Right lobe of liver (tissue), 6 donors: ENCODE measurements at places on chromosomes 7 and 10. TPM values are rescaled to one million over a fixed set of nuclear protein-coding genes. Genes with fewer than 3 reads are reported as not detected.

Gene EBF3
- not detected for total RNA-seq

Gene CFTR
- 1.0 TPM for total RNA-seq

Gene LRRC4
- total RNA-seq, result 0.74 TPM

DNA sequence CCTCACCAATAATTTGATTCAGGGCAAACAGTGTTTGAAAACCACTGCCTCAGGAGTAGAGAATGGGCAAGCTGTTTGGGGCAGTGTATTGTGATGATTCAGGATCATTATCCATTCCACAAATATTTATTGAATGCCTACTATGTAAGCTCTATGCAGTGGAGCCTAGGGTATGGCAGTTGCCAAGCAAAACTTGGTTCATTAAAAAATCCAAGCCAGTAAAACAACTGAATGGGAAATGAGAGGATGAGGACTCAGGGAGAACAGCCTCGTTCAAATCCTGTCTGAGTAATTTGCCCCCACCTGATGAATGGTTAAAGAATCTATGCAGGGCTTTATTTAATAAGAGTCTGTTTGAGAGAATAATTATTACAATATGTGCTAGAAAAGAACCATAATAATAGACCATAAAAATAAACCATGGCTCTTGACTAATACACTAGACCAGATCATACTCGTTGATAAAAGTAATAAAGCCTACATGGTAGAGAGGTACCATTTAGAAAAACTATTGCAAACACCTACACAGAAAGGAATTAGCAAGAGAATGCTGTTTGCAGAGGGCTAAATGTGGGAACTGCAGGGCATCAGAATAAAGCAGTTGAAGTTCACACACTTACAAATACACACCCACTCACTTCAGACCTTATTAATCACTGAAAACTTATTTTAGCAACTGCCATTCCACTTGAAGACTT is 71.7 kb downstream of the CREB5 start:
- H3K36me3 ChIP-seq, result no peaks in the 10 kb centered on the region
- H3K27ac ChIP-seq, result no peak overlapping the region
- no peaks in the 10 kb centered on the region for H3K27me3 ChIP-seq
- no peak for DNase-seq
- no peak overlapping the region for H3K4me3 ChIP-seq

DNA sequence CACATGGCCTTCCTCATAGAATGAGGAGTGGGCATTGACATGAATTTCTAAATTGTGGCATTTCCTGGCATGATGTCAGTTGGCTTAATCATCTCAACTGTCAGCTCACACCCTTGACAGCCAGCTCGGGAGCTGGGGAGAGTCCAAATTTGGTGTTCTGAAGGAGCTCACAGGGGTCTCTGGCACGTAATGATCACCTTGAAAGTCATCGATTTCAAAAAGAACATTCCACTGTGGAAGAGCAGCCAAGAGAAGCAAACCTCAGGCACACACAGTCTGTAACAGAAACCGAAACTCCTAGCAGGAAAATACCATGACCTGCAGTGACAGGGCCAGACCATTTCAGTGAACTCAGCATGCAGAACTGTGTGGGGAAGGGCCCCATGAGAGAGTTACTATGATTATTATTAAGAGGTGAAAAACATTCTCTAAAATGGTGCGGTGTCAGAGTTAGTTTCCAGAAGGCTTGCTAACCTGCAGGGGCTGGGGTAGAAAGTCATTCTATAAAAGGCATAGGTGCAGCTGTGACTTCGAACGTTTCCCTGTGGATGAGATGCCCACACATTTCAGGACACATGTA is 26.4 kb upstream of the KLF6 start:
- peak overlapping the region; percentile 12 for H3K4me3 ChIP-seq
- peak; percentile 72 for DNase-seq
- H3K27me3 ChIP-seq, result no peaks in the 10 kb centered on the region
- no peaks in the 10 kb centered on the region for H3K36me3 ChIP-seq
- H3K4me1 ChIP-seq, result no peaks in the 10 kb centered on the region

GRCh38 chr7:113030489-113030888 is 56.1 kb downstream of the GPR85 start:
- no peak for DNase-seq
- H3K27ac ChIP-seq, result no peak overlapping the region
- H3K36me3 ChIP-seq, result no peaks in the 10 kb centered on the region
- H3K27me3 ChIP-seq, result no peaks in the 10 kb centered on the region
- H3K4me3 ChIP-seq, result no peak overlapping the region
- no peaks in the 10 kb centered on the region for H3K4me1 ChIP-seq

- no peaks in the 10 kb centered on the region for H3K4me1 ChIP-seq
- no peak overlapping the region for H3K4me3 ChIP-seq
- H3K36me3 ChIP-seq, result no peaks in the 10 kb centered on the region
- no peak for DNase-seq
- H3K27ac ChIP-seq, result no peak overlapping the region
These were observed 68.0 kb upstream of the PPP1R3C start for GRCh38 chr10:91700788-91701444.

DNA sequence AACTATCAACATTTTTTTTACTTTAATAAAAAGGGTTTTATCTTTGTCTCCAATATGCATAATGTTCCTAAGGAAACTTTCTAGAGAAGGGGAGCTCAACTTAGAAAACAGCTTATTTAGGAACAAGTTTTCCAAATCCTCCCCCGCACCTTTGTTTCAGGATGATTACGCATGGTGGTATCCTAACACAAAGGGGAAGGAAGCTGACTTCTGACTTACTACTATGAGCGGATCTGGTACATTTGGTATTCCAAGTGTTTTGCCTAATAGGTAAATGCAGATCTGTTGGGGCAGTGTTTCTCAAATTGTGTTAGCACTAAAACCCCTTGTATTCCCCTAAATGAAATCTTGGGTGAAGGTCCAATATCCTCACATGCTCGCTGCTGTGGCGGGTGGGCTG is 229.3 kb upstream of the KLF14 start:
- DNase-seq, result no peak
- peaks cover 4% of the 10 kb centered on the region for H3K4me1 ChIP-seq
- H3K36me3 ChIP-seq, result no peaks in the 10 kb centered on the region
- H3K4me3 ChIP-seq, result no peak overlapping the region
- no peak overlapping the region for H3K27ac ChIP-seq

DNA sequence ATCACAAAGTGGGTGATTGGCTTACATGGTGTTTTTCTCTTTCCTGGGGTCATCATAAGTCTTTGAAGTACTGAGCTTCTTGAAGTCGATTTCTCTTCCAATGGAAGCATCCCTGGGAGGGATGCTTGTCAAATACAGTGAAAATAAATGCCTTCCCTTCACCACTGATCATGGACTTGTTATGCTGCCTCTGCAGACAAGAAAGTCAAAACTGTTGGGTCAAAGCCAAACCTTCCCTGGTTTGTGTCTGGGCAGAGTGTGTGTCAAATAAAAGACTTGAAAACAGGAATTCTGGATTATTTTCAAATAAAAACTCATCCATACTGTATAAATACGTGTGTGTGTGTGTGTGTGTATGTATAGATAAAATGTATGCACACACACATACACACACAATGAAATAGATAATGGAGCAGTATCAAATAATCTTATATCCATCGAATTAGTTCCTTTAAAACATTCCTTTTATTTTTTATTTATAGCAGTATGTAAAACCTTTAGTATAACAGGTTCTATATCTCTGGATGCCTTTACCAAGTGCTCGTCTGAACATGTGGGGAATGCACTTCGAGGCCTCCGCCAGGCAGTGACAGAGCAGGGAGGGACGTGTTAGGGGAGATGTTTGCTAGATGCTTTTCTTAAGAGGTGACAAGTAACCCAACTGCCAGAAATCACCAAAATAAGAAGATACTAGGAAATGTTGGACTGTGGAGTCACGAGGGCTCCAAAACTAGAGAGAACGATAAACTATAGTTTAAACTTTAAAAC is 27.2 kb upstream of the WNT16 start:
- no peak overlapping the region for H3K4me3 ChIP-seq
- no peaks in the 10 kb centered on the region for H3K27me3 ChIP-seq
- no peak overlapping the region for H3K27ac ChIP-seq
- no peak for DNase-seq

DNA sequence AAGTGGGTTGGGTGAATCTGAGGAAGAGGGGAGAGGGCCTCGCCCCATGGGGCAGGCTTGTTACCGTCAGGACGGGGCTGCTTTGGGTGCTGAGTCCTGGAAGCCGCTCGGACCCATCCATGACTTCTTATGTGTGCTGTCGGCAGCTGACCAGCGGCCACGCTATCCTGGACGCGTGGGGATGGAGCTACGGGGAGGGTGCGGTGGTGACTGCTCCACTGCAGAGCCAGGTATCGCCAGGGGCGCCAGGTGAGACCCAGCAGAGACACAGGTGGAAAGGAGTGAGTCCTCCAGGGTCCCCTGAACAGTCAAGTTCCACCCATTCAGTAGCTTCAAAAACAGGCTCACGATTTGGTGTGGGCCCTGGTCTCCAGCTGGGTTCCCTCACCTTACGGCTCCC is 10.6 kb upstream of the FAM20C start:
- H3K27ac ChIP-seq, result no peak overlapping the region
- H3K4me1 ChIP-seq, result no peaks in the 10 kb centered on the region
- H3K36me3 ChIP-seq, result no peaks in the 10 kb centered on the region

DNA sequence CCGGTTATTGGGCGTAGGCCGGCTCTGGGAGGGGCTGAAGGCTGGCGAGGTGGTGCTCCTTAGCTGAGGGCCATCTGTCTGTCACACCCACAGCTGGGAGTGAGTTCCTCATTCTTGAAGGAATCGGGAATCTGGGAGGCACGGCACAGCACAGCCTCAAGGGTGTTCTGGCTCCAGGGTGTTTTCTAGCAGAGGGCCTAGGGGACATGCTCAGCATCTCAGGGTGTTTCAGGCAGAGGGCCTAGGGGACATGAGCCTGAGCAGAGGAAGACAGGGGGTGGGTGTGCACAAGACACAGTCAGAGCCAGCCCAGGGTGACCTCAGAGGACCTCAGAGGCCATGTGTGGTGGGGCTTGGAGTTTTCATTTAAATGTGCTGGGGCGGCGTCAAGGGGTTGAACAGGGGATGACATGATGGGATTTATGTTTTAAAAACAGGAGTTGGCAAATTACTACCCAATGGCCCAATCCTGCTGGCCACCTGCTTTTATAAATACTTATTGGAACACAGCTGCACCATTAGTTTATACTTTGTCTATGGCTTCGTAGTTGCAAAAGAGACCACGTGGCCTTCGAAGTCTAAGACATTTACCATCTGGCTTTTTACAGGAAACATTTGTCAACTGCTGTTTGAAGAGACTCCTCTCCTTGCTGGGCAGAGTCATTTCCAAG is 121.6 kb downstream of the PRKAG2 start:
- no peak for DNase-seq
- H3K36me3 ChIP-seq, result no peaks in the 10 kb centered on the region
- H3K4me3 ChIP-seq, result no peak overlapping the region
- H3K27me3 ChIP-seq, result no peaks in the 10 kb centered on the region

GRCh38 chr7:134766779-134767519 is 12.5 kb upstream of the CALD1 start:
- no peaks in the 10 kb centered on the region for H3K27me3 ChIP-seq
- H3K27ac ChIP-seq, result no peak overlapping the region
- no peak for DNase-seq

DNA sequence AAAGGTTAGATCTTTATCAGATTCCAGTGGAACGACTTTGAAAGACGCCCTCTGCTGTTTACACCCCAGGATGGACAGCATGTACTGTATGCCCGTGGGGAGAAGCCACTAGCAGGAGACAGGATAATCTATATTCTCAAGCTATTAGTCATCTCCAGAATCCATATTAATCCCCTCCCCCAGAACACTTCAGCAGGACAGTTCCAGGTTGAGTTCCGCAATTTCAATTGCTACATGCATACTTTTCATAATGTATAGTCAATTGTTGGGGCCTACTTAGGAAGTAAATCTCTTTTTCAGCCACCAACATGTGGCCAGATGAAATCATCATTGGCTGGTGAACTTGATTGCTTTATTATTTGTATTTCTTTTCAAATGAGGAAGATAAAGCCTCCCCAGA is 313.1 kb upstream of the SMIM30 start:
- H3K36me3 ChIP-seq, result no peaks in the 10 kb centered on the region
- no peak overlapping the region for H3K27ac ChIP-seq
- no peak for DNase-seq
- no peak overlapping the region for H3K4me3 ChIP-seq
- H3K4me1 ChIP-seq, result no peaks in the 10 kb centered on the region

- no peak overlapping the region for H3K27ac ChIP-seq
- no peak for DNase-seq
- H3K4me1 ChIP-seq, result no peaks in the 10 kb centered on the region
These were observed 76.1 kb downstream of the PDSS1 start for GRCh38 chr10:26773633-26774032.

- H3K4me1 ChIP-seq, result no peaks in the 10 kb centered on the region
- H3K4me3 ChIP-seq, result no peak overlapping the region
- no peaks in the 10 kb centered on the region for H3K36me3 ChIP-seq
- no peaks in the 10 kb centered on the region for H3K27me3 ChIP-seq
- DNase-seq, result no peak
- no peak overlapping the region for H3K27ac ChIP-seq
These were observed 22.3 kb upstream of the GDI2 start for GRCh38 chr10:5835446-5836095.

GRCh38 chr7:41970941-41971340 is 266.1 kb downstream of the GLI3 start:
- peaks cover 9% of the 10 kb centered on the region for H3K4me1 ChIP-seq
- H3K27ac ChIP-seq, result no peak overlapping the region
- no peaks in the 10 kb centered on the region for H3K27me3 ChIP-seq
